ENCODE measurements at places on chromosomes 2 and 18. TPM values are rescaled to one million over a fixed set of nuclear protein-coding genes. Genes with fewer than 3 reads are reported as not detected.

GRCh38 chr18:2914881-2915240 is 68.1 kb downstream of the EMILIN2 start:
- peak; percentile 76 for DNase-seq

DNA sequence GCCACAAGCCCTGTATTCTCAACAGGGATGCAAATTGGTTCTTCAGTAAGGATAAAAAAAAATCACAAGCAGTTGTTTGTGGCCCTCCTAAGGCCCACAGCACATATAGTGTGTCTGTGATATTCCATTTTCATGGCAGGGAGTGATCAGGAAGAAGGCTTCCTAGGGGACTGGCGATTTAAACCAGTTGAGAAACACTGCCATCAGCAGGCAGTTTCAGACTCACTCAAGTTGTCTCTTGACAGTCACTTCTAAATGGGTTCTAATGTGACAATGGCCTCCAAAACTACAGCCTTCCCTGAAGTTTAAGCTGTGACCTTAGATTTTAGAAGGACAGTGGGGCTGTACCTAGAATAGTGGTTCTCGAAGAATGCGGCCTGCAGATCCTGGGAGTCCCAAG is 6.0 kb downstream of the CIAO1 start:
- DNase-seq, result no peak

DNA sequence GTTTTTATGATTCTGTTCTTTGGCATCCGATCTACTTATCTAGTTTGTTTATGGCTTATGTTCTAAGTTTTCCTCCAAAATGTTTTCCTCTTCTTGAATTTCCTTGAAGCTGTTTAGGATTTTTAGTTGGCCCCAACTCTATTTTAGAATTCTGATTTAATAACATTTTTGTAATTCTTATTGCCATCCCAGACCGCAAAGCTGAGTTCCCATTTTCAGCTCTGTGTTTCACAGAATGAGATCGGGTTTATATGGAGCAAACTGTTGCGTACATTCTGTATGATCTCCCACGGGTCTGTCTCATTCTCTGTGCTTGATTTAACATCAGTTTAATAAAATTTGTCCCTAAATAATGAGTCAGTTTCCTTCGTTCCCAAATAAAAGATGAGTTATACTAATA is 59.3 kb downstream of the DPP4 start:
- DNase-seq, result peak; percentile 39

The UNC50 gene
- 32.9 TPM for polyA plus RNA-seq

DNA sequence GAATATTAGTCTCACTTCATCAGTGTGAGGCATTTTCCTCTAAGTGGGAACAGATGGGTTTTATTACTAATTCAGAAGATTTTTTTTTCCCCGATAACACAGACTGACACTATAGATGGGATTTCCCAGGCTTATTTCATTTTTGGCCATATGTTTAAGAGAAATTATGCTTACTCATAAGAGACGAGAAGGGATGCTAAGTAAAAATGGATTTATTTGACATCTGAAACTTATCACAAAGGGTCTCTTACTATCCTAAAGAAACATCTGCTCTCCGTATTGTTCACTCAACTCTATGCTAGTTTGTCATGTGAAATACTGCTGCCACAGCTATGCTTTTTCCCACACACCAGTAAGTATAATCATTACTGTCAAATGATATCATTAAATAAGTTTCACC is 1476.3 kb downstream of the LRP1B start:
- DNase-seq, result peak; percentile 48

The HOXD3 gene
- 2.4 TPM for polyA plus RNA-seq

GRCh38 chr2:1192121-1192520 is 221.1 kb upstream of the TPO start:
- no peak for DNase-seq

The IGFBP2 gene
- 174 TPM for polyA plus RNA-seq

- DNase-seq, result peak; percentile 89
Observed at GRCh38 chr2:69789772-69790600, 39.5 kb upstream of the GMCL1 start.

DNA sequence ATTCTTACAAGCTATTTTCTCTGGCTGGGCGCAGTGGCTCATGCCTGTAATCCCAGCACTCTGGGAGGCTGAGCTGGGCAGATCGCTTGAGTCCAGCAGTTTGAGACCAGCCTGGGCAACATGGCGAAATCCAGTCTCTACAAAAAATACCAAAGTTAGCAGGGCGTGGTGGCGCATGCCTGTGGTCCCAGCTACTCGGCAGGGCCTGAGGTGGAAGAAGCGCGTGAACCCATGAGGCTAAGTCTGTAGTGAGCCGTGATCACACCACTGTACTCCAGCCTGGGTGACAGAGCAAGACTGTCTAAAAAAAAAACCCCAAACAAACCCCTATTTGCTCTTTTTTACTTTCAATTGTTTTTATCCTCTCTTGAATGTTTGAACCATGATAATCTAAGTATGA is 37.0 kb downstream of the PPP4R1 start:
- no peak for DNase-seq

GRCh38 chr2:121279476-121280220 is 5.4 kb downstream of the TFCP2L1 start:
- no peak for DNase-seq

The CYRIA gene
- 4.9 TPM for polyA plus RNA-seq

The UBXN4 gene
- polyA plus RNA-seq, result 66.2 TPM

The FAM124B gene
- polyA plus RNA-seq, result 6.9 TPM

DNA sequence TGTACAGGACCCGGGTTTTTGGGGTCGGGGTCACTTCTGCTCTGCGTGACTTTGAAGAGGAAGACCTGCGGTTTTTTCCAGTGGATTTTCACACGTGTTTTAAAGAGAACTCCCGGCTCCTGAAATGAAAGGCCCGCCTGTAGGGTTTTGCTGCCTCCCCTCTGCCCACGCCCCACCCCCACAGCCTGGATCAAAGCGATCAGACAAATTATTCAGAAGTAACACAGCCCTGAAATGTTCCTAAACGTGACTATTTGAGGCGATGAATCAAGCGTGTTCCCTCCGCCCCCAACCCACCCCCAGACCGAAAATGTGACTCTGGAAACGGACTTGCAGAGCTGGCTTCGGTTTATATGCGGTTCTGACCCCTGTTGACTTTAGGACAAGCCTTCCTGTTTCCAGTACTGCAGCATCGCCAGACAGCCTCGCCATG is 28.7 kb upstream of the SMIM21 start:
- peak; percentile 29 for DNase-seq

DNA sequence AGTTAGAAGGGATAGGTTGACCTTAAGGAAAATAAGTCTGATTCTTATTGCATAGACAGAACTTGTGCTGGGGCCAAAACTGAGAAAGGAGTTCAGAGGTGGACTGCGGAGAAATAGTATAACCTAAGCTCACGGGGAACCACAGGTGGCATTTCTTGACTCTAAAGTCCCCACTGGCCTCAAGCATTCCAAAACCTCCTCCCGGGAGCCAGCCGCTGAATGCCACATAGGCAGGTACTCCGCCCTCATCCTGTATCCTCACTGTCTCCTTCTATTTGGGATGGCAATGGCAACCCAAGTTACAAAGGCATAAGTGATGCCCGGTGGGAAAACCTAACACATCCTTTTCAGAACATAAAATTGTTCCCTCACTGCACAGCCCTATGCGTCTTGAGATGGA is 173.0 kb downstream of the SP3 start:
- no peak for DNase-seq

DNA sequence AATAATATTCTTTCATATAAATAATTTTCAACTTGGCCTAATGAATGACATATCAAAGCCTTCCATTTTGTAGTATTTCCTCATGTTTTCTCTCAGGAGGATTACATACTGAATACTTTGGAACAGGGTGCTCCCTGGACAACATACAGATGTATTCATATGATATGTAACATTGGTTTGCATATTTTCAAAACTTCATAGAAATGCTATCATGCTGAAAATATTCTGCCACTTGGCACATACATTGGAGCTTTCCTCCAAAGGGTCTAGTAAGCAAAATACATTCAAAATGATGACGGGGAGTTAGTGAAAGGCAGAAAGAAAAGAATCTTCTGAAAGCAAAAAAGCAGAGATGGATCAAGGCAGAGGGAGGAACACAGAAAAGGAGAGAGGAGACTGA is 38.1 kb upstream of the RTN4 start:
- DNase-seq, result peak; percentile 92

DNA sequence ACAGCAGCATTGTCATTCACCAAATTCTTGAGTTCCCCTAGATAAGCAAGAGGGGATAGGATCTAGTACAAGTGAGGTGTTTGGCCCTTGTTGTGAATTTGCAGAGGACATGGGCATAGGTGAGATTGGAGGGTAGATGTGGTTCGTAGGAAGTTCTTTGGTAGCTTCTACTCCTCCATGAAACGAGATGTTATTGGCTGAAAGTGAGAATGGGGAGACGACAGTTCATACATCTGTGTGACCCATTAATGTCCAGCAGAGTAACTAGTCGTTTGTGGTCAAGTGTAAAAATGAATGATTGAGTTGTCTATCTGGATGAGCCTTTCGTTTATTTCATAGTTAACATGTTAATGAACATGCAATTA is 90.4 kb downstream of the UBE2E3 start:
- DNase-seq, result no peak

DNA sequence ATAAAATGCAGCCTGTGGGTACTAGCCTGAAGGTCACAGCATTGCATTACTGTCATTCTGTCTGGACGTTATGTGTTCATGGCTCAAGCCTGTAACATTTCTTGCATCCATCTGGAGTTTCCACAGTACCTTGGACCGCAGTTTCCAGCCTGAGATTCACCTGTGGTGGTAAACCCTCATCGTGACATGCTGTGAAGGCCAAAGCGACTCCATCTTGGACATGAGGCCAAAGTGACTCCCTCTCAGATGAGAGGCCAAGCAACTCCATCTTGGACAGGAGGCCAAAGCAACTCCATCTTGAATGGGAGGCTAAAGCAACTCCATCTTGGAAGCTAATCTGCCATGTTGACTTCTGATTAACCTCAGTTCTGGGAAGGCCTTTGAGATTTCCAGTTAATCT is 257.7 kb upstream of the MYT1L start:
- no peak for DNase-seq

The HOXD4 gene
- 5.2 TPM for polyA plus RNA-seq

GRCh38 chr18:28063271-28063761 is 113.6 kb downstream of the CDH2 start:
- DNase-seq, result no peak

DNA sequence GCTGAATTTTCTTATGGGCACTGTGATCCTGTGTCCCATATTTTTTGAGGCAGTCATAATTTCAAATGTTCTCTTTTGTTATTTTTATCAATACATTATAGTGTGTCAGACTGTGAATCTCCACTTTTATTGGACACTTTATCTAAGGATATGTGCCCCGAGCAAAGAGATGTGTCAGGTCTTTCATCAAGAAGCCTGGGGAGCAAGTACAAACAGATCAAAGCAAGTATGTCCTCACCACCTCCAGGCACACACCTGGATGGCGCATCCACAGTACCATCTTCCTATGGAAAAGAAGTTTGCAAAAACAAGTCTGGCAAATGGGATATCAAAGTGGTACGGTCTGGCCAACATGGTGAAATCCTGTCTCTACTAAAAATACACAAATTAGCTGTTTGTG is 81.0 kb upstream of the ZNF236 start:
- no peak for DNase-seq

DNA sequence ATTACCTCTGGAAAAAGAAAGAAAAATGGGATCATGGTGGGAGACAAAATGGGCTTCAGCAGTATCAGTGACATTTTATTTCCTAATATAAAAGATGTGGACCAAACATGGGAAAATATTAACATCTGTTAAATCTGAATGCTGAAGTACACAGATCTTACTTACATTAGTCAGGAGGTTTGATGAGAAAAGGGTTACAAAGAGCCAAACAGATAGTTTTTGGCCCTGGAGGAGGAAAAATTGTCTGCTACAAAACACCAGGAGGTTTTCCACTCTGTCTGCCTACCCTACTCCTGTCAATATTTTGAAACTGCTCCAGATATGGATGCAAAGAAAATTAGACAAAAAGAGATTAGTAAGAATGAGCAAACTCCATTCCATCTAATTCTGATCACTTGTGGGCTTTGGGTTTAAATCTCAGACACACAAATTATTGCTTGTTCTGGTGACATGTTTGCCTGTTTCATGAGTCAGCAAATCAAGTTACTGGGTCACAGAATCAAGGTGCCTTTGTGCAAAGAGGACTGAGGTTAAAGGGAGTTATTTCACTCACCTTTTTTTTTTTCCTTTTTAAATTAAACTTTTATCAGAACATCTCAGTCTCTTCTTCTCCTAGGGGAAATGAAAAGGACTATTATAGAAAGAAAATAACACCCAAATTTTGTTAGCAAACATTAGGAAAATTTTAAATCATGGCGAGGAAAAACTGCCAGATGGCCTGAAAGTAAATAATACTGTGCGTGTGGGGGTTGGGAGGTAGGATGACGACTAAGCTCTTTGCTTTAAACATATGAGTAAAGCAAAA is 87.0 kb upstream of the SPATS2L start:
- peak; percentile 92 for DNase-seq

- no peak for DNase-seq
Observed at GRCh38 chr2:69090820-69091219, 77.8 kb downstream of the ANTXR1 start.

The CRYGD gene
- not detected for polyA plus RNA-seq

The SERPINB5 gene
- polyA plus RNA-seq, result not detected

DNA sequence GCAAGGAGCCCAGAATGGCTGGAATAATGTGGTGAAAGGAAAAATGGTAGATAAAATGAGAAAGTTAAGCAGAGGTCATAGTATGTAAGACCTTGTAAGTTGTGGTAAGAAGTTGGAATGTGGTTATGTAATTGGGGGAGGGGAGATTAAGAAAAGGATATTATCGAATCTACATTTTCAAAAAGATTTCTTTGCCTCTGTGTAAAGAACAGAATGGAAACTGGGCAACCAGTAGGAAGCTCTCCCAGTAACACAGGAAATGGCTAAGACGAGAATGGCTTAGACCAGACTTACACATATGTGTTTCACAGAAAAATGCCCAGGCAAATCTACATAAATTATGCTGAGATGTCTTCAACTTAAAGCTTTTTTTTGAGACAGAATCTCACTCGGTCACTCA is 13.2 kb downstream of the MEMO1 start:
- DNase-seq, result no peak

- DNase-seq, result no peak
Observed at GRCh38 chr2:227485429-227485828, 13.5 kb downstream of the AGFG1 start.

The POTEE gene
- polyA plus RNA-seq, result 0.18 TPM

DNA sequence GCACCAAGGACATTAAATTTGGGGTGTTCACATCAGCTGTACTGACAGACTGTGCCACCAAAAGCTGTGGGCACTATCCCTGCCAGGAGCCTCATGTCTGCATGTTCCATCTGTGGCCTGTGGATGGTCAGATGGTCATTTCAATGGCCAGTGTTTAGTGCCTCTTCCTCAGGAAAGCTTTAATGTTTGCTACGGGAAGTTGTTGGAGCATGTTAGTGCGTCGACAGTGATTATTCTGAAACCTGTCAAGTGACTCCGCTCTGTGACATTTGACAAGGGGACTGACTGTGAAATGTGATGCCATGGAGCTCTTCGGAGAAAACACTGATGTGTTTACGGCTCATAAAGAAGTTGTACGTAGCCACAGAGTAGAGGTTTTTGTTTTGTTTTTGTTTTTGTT is 18.7 kb upstream of the RGPD4 start:
- DNase-seq, result no peak

Data from muscle of leg (tissue), 16 donors.